HT-29 (cell line): ENCODE measurements at places on chromosomes 7 and 10.

GRCh38 chr10:92873029-92873428 lies 24.7 kb downstream of the EXOC6 start:
- no peak for DNase-seq

DNA sequence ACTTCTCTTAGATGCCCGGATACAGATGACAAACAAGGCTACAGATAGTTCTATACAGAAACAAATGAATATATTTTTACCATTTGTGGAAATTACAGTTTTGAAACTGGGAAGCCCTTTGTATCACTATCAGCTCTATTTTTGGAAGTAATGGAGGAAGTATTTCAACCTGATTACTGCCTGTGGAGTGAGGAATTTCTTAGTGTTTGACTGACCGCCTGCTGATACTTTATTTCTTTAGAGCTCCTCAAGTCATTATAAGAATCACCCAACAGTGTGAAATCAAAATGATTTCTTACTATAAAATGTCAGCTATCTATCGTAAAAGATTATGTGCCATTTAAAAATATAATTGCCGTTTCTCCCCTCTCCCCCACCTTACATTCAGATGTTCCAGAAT lies 290.9 kb downstream of the SDK1 start:
- DNase-seq = no peak

- DNase-seq = no peak
Measured at GRCh38 chr7:117062300-117062699, 109.0 kb downstream of the ST7 start.

- DNase-seq = peak; percentile 74
Measured at GRCh38 chr7:100583132-100584053, 2.5 kb downstream of the LRCH4 start.

- DNase-seq = peak; percentile 35
Measured at GRCh38 chr7:50552921-50553320, 12.3 kb downstream of the DDC start.

GRCh38 chr7:146926841-146927240 lies 810.2 kb downstream of the CNTNAP2 start:
- no peak for DNase-seq

- DNase-seq = no peak
Measured at GRCh38 chr10:63206997-63207811, 74.1 kb downstream of the NRBF2 start.

DNA sequence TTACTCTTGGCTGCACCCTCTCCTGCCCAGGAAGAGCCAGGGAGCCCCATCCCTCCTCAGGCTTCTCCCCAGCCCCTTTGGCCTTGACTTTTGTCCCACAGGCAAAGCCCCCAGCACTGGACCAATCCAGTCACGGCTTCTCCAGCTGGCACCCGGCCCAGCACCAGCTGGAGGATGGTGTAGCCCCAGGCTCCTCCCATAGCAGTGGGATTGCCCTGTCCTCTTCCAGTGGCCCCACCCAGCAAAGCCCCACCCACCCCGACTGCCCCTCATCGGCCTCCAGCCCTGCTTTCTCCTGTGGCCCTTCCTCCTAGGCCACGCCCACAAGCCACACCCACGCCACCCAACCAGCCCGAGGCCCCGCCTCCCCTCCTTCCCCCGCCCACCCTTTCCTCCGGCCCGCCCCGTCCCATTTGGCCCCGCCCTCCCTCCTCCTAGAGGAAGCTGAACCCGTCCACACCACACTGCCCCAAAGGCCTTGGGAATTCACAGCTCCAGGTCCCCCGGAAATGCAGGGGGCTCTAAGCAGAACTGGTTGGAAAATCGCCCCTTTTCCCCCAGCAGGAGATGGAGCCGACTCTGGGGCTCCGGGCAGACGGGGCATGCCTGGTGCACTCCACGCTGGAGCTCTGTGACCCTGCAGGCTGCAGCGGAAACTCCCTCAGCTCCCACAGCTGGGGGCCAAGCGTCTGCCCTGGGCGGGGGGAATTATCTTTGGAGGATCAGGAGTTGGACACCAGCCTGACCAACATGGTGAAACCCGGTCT lies 25.2 kb downstream of the GET4 start:
- peak; percentile 97 for DNase-seq

DNA sequence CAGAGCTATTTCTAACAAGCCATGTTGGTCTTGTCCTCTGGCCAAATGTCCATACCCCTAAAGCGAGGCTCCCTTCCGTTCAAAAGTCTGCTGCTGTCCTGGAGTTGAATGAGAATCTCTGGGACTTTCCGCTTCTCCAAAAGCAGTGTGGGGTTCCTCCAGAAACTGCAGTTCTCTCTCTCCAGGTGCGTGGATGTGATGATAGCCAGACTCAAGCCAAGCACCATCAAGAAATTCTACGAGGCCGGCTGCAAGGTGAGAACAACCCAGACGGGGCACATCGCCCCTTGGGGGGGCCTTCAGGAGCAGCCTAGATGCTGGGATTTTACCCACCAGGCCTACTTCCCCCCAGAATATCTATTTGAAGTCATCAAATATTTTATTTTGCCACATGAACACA lies 26.5 kb downstream of the BTBD16 start:
- no peak for DNase-seq

GRCh38 chr7:140540136-140540777 lies 61.0 kb upstream of the MKRN1 start:
- peak; percentile 20 for DNase-seq
